ENCODE measurements at places on chromosomes 12 and 14.

DNA sequence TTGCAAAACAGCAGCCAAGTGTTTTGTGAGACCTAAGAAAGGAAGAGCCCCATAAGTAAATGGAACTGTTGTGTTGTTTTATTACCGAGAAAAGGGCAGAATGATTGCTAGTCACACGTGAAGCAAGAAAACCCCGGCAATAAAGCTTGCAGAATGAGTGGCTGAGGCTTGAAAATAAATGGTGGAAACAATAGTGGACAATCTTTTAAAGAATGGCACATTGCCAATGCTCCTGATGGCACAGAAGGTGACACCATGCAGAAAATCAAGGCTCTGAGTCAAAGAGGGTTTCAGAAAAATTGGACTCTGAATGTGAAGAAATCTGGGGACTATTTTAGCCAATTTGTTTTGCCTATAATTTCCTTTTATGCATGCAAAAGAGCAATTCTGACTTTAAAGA, 4.0 kb upstream of the AQP2 start:
- no peak for DNase-seq

- no peak for DNase-seq
These were observed 48.4 kb downstream of the RPS6KA5 start for GRCh38 chr14:91012045-91012444.

- DNase-seq = no peak
These were observed 68.5 kb upstream of the AMN1 start for GRCh38 chr12:31797230-31797872.

- no peak for DNase-seq
These were observed 2.3 kb downstream of the TBX5 start for GRCh38 chr12:114403690-114404066.

GRCh38 chr12:7009512-7009911, 8.8 kb downstream of the LPCAT3 start:
- DNase-seq = no peak

GRCh38 chr12:60174476-60174875, 578.6 kb downstream of the SLC16A7 start:
- DNase-seq = no peak

DNA sequence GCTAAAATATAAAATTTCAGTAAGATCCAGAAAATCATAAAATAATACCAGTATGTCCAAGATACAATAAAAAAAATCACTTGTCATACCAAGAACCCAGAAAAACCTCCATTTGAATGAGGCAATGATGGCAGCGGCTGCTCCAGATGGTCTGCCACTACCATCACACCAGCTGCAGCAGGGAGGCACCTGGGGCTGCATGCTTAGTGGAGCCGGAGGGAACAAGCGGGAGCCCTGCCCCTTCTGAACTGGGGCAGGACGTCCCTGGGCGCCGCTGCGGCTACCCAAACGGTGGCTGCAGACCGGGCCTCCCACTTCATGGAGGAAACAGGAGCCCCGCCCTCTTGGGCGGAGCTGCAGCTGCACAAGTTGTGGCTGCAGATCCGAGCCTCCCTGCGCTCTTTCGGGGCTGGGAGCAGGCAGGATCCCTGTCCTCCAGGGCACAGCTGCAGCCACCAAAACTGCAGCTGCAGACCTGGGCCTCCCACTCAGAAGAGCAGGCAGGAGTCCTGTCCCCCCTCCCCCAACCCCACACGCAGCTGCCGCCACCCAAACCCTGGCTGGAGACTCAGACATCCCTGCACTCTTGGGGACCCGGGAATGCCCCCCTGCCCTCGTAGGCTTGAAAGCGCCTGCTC, 36.1 kb upstream of the OR5AU1 start:
- DNase-seq = no peak

GRCh38 chr12:67626156-67626555, 22.4 kb upstream of the DYRK2 start:
- DNase-seq = no peak

GRCh38 chr12:24349051-24349799, 399.8 kb upstream of the SOX5 start:
- no peak for DNase-seq

DNA sequence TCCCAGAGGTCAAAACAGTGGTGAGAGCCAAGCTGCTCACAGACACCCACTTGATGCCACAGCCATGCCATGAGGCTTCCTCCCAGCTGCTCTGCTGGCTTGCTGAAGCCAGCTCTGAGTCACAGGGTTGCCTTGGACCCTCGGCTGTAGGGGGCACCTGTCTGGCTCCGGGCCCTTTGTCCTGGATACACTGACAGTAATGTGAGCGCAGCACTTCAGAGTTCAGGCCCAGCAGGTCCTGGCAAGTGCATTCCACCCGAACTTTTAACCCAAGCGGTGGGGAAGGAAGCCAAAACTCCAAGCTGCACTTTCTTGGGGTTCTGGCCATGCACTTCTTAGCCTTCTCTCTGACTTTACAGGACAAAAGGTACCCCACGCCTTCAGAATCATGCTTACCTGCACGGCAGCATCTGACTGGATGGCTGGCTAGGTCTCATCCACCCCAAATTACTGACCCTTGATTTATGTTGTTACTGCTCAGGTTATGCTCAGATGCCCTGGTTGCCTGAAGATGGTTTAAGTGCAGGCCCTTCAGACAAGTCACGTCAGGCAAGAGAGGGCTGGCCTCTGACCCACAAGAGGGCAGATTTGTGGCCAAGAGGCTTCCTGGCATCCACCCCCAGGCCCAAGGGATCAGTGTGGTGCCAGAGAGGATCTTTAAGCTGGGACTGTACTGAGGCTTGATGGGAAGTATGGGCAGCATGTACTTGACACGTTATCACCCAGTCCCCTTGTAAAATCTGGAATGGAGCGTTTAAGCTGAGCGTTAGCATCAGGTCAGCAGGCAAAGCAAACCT, 24.8 kb downstream of the SLC25A29 start:
- DNase-seq = no peak

DNA sequence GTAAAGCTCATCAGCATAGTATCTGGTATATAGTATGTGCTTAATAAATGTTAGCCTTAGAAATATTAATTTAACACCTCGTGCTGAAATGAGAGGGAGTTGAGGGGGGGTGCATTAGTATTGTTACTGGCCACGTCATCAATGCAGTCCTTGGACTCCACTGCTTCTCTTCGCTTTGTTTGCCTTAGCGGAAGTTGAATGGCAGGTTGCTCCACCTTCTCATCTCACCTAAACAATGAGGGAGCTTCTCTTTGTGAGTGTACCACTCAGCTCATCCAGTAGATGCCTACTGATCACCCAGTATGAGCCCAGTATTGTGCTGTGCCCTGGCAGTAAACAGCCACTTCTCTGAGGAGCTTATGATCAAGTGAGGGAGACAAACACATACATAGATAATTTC, 4.5 kb downstream of the TMEM117 start:
- DNase-seq = no peak

- no peak for DNase-seq
These were observed 7.0 kb downstream of the PPP1R12A start for GRCh38 chr12:79927772-79928474.

- no peak for DNase-seq
These were observed 70.1 kb upstream of the HIF1A start for GRCh38 chr14:61625165-61625564.

- no peak for DNase-seq
These were observed 22.1 kb upstream of the LRRC9 start for GRCh38 chr14:59897757-59898383.

DNA sequence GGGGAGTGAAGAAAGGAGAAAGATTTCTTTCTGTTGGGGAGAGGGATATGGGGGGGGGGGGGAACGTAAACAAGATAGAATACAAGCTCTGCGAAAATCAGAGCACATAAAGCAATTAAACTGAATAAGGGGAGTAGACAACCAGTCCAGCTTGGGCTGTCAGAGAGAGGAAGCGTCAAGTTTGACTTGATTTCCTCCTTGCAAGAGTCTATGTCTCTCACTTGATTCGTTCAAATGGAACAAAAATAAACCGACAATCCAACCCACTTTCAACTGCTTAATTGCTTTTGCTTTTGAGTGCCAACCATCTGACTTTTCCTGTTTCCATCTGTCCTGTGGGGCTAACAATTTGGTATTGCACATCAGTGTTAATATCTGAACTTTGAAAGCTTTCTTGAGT, 942 bp downstream of the SYT1 start:
- DNase-seq = no peak

GRCh38 chr14:29858299-29858698, 69.3 kb downstream of the PRKD1 start:
- DNase-seq = no peak

- no peak for DNase-seq
These were observed 32.4 kb downstream of the PITPNM2 start for GRCh38 chr12:123118497-123118896.

DNA sequence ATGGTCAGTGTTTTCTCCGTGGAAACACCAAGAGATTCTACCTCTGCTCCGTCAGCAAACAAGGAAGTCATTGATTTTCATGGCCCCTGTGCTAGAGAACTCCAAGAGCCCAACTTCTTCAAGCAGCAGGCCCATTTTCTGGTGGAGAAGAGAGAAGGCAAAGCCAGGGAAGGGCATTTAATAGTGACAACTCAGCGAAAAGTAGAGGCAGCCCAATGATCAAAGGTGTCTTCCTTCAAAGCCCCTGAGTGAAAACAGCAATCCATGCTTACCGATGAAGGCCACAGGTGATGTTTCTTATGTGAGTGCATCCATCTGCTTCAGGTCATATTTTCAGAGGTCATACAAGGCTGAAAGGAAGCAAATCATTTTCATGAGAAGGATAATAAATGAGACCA, 77.3 kb downstream of the VCPKMT start:
- no peak for DNase-seq
